Glutamatergic neuron (in vitro differentiated cells): ENCODE measurements at places on chromosomes 6 and 20. TPM values are rescaled to one million over a fixed set of nuclear protein-coding genes. Genes with fewer than 3 reads are reported as not detected.
A peak's percentile ranks its signal among the peaks of the same experiment; 100 is the strongest.

- peak; percentile 91 for DNase-seq
Measured at GRCh38 chr6:43075670-43076463, at the start of gene PTK7. PTK7 (plus strand) TSS chr6:43076314; CDS start chr6:43076489, 175 bp downstream.

DNA sequence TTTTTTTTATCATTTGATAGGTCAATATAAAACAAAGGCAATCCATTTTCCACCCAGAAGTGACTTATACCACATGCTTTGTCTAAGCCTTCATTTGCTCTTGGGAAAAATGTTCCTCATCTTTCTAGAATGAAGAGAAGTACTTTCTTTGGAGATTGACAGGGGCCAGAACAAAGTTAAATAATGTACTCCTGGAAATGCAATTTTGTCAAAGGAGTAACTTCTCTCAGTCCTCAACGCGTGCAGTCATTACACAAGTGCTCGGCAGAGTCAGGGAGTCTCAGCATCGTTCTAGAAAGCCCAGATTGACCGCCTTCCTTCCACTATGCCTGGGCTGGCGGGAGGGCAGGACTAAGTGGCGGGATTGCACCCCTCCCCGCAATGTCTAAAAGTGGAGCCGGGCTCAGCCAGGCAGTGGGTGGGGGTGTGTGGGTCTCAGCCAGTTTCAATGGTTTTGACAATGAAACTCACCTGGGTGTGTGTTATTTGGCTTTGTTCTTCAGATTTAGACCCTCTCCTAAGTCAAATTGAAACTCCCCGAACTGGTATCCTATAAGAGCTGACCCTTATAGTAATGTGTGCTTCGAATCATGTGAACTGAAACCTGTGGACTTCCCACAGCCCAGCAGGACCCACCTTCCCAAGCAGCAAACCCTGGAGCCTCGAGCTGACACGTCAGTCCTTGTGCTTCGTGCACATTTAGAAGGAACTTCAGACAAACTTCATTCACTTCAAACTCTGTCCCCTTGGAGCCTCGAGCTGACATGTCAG lies 63.2 kb upstream of the DUSP22 start:
- DNase-seq: no peak

- DNase-seq: no peak
Measured at GRCh38 chr6:47195011-47195650, 114.6 kb downstream of the TNFRSF21 start.

DNA sequence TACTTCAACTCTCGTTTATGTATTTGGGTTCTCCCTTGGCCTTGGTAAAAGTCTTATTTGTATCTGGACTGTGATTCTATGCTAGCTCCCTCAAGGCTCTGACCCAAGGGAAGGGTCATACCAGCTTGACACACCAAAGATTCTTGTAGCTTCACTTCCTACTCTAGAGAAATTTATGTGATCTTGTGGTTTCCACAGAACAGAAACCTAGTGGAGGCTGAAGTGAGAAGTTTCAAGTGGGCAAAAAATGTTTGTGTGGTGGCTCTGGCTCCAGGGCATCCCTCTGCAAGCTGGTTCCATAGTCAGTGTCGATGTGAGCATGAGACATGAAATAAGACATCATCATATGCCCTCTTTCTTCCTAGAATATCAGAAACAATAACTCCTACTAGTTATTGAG lies 48.1 kb upstream of the TNFRSF21 start:
- no peak for DNase-seq

DNA sequence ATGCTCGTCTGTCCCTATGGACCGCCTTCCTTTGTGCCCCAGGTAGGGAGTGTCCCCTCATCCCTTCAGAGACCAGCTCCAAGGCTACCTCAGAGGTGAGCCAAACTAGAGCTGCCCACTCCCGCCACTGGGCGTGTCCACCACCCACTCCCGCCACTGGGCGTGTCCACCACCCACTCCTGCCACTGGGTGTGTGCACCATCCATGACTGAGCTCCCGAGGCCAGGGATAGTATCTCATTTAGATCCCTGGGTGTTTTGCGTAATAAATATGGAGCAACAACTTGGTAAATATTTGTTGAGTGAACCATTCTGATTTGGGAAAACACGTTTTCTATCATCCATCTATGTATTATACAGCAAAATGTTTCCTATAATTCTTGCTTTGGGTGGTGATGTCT lies 68.8 kb downstream of the ZBTB2 start:
- no peak for DNase-seq

DNA sequence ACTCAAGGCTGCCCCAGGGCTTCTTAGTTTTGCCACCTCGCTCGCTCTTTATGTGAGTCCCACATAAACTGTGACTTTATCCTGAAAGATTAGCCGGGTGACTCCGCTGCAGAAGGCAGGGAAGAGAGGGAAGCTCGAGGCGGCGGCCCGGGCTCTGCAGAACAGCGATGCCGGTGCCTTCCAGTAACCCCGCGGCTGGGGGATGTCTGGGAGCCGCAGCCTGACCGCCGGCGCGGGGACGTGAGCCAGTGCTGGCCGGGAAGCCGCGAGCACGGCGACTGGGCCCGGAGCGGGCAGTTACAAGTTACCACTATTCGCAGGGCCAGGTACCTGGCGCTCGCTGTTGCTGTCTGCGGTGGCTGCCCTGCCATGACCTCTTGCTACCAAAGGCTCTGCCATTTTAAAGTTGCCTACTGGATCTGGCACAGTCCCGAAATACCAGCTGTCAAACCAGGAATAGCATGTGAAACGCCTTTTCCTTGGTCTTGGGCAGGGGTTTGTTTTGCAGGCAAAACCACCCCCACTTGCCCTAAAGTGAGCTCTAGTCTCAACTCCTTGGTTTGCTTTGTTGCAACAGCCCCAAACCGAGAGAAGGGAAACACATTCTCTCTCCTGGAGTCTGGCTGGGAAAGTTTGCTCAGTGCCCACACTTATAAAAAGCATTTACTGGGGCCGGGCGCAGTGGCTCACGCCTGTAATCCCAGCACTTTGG lies 124.0 kb upstream of the SLC2A12 start:
- DNase-seq: peak; percentile 67

- DNase-seq: no peak
Measured at GRCh38 chr20:13517831-13518230, 120.9 kb downstream of the TASP1 start.

GRCh38 chr6:106746652-106747051 lies 117.3 kb downstream of the QRSL1 start:
- no peak for DNase-seq

- no peak for DNase-seq
Measured at GRCh38 chr20:50111120-50111828, 1.7 kb downstream of the UBE2V1 start.

DNA sequence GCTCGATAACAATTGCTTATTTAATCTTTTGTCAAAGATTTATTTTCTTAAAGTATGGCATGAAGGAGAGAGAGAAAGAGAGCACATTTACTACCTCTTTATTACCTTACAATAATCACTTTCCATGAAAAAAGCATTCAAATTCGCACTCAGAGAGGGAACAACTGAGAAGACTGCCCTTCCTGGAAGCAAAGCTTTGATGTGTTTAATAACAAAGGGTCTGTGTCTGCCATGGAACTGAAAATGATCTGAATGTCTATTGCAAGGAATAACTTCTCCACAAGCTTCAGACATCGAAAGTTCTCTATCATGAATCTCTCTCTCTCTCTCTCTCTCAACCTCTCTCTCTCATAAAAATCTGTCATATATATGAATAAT lies 308.9 kb downstream of the HDGFL1 start:
- no peak for DNase-seq

- no peak for DNase-seq
Measured at GRCh38 chr6:35033683-35034082, 107.5 kb downstream of the TCP11 start.

GRCh38 chr6:157595768-157596167 lies 214.8 kb downstream of the ZDHHC14 start:
- no peak for DNase-seq

DNA sequence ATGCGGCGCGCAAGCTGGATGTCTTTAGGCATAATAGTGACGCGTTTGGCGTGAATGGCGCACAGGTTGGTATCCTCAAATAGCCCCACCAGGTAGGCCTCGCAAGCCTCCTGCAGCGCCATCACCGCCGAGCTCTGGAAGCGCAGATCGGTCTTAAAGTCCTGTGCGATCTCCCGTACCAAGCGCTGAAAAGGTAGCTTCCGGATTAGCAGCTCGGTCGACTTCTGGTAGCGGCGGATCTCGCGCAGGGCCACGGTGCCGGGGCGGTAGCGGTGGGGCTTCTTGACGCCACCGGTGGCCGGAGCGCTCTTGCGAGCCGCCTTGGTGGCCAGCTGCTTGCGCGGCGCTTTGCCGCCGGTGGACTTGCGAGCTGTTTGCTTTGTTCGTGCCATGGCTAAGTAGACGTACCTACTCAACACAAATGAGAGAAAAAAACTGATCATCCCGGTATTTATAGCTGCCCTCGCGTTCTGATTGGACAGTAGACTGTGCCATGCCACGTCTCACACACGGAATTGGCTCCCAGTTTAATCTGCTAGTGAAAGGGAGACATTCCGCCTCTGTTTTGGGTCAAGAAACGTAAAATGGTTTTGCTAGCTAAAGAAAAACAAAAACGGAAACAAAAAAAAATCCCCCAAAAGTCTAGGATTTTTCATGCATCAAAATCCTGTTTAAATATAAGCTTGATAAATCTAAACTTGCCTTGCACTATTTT lies 40.1 kb downstream of the OR2B2 start:
- peak; percentile 59 for DNase-seq

GRCh38 chr6:20483887-20484497 lies 50.3 kb upstream of the CDKAL1 start:
- DNase-seq: no peak

GRCh38 chr6:148021165-148021564 lies 321.5 kb upstream of the SASH1 start:
- DNase-seq: no peak

- no peak for DNase-seq
Measured at GRCh38 chr20:56724241-56724757, 95.2 kb downstream of the TFAP2C start.

GRCh38 chr20:33672426-33673113 lies 1.7 kb downstream of the NECAB3 start:
- DNase-seq: peak; percentile 50

GRCh38 chr6:27651371-27651732 lies 178.4 kb upstream of the ZNF184 start:
- DNase-seq: no peak

GRCh38 chr6:161254464-161255253 lies 19.2 kb downstream of the AGPAT4 start:
- DNase-seq: no peak

- no peak for DNase-seq
Measured at GRCh38 chr6:82893889-82894652, 171.6 kb downstream of the UBE3D start.

GRCh38 chr6:140311146-140311545 lies 936.7 kb upstream of the CITED2 start:
- DNase-seq: no peak

DNA sequence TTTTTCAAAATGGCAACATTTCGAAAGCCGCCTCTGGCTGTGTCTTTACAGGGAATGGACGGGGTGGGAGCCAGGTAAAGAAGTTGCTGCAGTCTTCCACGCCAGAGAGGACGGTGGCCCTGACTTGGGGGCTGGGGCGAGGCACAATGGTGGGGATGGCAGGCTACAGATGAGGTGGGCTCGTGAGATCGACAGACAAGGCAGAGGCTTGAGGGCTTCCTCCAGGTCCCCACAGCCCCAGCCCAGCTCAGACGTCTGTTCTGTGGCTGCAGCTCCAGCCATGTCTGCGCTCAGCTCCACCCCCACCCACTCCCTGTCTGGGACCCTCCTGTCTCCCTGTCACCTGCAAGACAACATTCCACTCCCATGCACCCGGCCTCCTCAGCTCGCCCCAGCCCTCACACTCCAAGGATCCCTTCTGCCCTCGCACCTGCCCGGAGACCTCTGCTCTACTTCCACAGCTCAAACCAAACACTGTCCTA lies 7.4 kb upstream of the C20orf144 start:
- no peak for DNase-seq

Gene OR2H2
- total RNA-seq: not detected

Gene CASS4
- not detected for total RNA-seq

Gene HDGFL1
- total RNA-seq: not detected

Gene MATN4
- not detected for total RNA-seq

Gene VSX1
- total RNA-seq: not detected

Gene GHRH
- not detected for total RNA-seq

Gene RHAG
- total RNA-seq: not detected

Gene HLA-DQB2
- total RNA-seq: not detected

Gene KCNQ5
- 1.5 TPM for total RNA-seq

Gene ERGIC3
- 233 TPM for total RNA-seq

Gene OTOR
- not detected for total RNA-seq

Gene WFDC10B
- total RNA-seq: not detected

Gene PGC
- total RNA-seq: not detected

Gene EIF2S2
- total RNA-seq: 49.0 TPM
